Psoas muscle (tissue), 8 donors: ENCODE measurements at places on chromosomes 6 and 20.

DNA sequence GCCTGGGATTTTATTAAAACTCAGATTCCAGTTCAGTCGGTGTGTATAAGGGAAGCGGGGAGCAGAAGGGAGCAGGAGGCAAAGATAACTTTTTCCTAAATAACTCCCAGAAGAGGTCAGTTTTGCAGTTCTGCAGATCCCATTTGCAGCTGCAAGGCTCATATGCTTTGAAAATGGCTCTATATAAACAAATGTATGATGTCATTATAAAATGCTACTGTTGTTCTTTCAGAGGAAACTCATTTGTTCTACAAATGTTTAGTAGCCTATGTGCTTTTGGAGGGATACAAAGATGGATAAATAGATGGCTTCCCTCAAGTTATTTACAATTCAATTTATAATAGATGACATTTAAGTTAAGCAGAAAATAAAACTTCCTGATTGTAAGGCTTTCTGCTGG lies 29.2 kb upstream of the DSP start:
- no peaks in the 10 kb centered on the region for H3K4me1 ChIP-seq
- no peak for DNase-seq
- H3K27ac ChIP-seq, result no peak overlapping the region

GRCh38 chr20:58693226-58694006 lies 816 bp downstream of the NPEPL1 start:
- H3K27me3 ChIP-seq, result no peaks in the 10 kb centered on the region
- peak overlapping the region; percentile 79 for H3K27ac ChIP-seq
- H3K4me3 ChIP-seq, result peak overlapping the region; percentile 72
- no peak for DNase-seq
- H3K4me1 ChIP-seq, result peaks cover 32% of the 10 kb centered on the region

DNA sequence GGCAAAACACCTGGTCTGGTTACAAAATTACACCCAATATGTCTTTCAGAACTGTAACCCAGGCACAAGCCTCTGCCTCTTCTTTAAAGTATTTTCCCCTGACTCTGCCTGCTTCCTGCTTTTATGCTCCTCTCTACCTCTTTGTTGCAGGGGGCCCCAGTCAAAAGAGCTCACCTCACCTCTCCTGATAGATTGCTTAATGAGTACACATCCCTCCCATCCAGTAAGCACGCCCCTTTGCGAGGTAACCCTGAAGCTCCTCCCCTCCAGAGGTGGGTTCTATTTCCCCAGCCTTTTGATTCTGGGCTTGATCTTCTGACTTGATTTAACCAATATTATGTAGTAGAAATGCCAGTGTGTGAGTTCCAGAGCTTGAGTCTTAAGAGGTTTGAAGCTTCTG lies 56.6 kb upstream of the EYA2 start:
- peaks cover 2% of the 10 kb centered on the region for H3K27me3 ChIP-seq
- H3K36me3 ChIP-seq, result no peaks in the 10 kb centered on the region
- no peak overlapping the region for H3K4me3 ChIP-seq
- H3K4me1 ChIP-seq, result no peaks in the 10 kb centered on the region

GRCh38 chr6:52975580-52975979 lies 19.5 kb downstream of the GSTA4 start:
- DNase-seq, result no peak
- H3K4me1 ChIP-seq, result no peaks in the 10 kb centered on the region
- no peak overlapping the region for H3K4me3 ChIP-seq
- no peak overlapping the region for H3K27ac ChIP-seq
- H3K36me3 ChIP-seq, result no peaks in the 10 kb centered on the region

GRCh38 chr6:126831461-126831860 lies 287.0 kb upstream of the RSPO3 start:
- no peaks in the 10 kb centered on the region for H3K27me3 ChIP-seq
- no peaks in the 10 kb centered on the region for H3K36me3 ChIP-seq
- no peaks in the 10 kb centered on the region for H3K4me1 ChIP-seq
- H3K27ac ChIP-seq, result no peak overlapping the region
- H3K4me3 ChIP-seq, result no peak overlapping the region

GRCh38 chr6:35634316-35634715 lies 54.4 kb downstream of the FKBP5 start:
- peaks cover 29% of the 10 kb centered on the region for H3K4me1 ChIP-seq
- peak overlapping the region; percentile 54 for H3K27ac ChIP-seq
- H3K27me3 ChIP-seq, result no peaks in the 10 kb centered on the region
- no peak for DNase-seq
- H3K36me3 ChIP-seq, result peaks cover 12% of the 10 kb centered on the region

- H3K27ac ChIP-seq, result peak overlapping the region; percentile 89
- peaks cover 7% of the 10 kb centered on the region for H3K36me3 ChIP-seq
- no peaks in the 10 kb centered on the region for H3K27me3 ChIP-seq
- H3K4me1 ChIP-seq, result peaks cover 3% of the 10 kb centered on the region
Measured at GRCh38 chr6:37433657-37434271, 743 bp downstream of the CMTR1 start.
